Activated T-helper 2 cell treated with anti-CD3 and anti-CD28 coated beads, Interferon-gamma antibody, Interleukin-2, Interleukin-4, amounts not matched to agents 10 μg/mL and 5 μg/mL and 100 μg/mL, durations not matched to agents 14 hours and 24 hours and 36 hours (primary cell): ENCODE measurements at places on chromosomes 2 and 18. TPM values are rescaled to one million over a fixed set of nuclear protein-coding genes. Genes with fewer than 3 reads are reported as not detected.

GRCh38 chr2:191301971-191302370 lies 56.8 kb downstream of the MYO1B start:
- H3K27me3 ChIP-seq: peaks cover 2% of the 10 kb centered on the region
- H3K4me1 ChIP-seq: no peaks in the 10 kb centered on the region
- no peaks in the 10 kb centered on the region for H3K36me3 ChIP-seq
- DNase-seq: no peak

- H3K4me3 ChIP-seq: no peak overlapping the region
- H3K36me3 ChIP-seq: peaks cover 29% of the 10 kb centered on the region
- DNase-seq: no peak
- H3K27ac ChIP-seq: no peak overlapping the region
These were observed 17.5 kb downstream of the TGOLN2 start for GRCh38 chr2:85310330-85310729.

DNA sequence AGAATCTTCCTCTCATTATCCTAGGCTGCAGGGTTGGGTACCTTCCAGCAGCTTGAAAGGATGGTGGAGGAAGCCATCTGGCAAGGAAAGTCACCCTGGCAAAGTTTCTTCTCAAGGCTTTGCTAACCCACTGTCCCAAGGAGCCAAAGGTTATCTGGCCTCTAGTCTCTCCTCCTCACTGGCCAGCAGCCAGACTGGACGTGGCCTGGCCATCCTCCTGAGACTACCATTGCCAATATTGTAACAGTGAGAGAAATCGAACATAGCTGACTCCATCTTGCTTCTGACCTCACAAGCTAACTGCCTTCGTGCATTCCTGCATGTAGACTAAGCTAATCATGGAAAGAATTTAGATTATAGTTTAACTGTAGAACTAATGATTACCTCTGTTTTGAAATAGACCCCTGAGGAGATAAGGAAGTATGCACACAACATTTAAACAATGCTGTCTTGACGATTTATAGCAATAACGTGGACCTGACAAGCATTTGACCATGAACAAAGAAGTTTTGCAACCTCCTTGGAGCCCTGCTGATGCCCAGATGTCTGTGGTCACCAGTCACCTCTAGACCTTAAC lies 7.8 kb upstream of the ANXA4 start:
- no peak overlapping the region for H3K27ac ChIP-seq
- peaks cover 12% of the 10 kb centered on the region for H3K27me3 ChIP-seq
- H3K4me1 ChIP-seq: peaks cover 8% of the 10 kb centered on the region
- no peak overlapping the region for H3K4me3 ChIP-seq

- H3K27ac ChIP-seq: no peak overlapping the region
- DNase-seq: no peak
- H3K27me3 ChIP-seq: no peaks in the 10 kb centered on the region
- no peaks in the 10 kb centered on the region for H3K36me3 ChIP-seq
- no peak overlapping the region for H3K4me3 ChIP-seq
These were observed 25.8 kb upstream of the SLC14A2 start for GRCh38 chr18:45589356-45590035.

Gene GAREM2
- total RNA-seq: 3.9 and 5.9 TPM in 2 replicates

DNA sequence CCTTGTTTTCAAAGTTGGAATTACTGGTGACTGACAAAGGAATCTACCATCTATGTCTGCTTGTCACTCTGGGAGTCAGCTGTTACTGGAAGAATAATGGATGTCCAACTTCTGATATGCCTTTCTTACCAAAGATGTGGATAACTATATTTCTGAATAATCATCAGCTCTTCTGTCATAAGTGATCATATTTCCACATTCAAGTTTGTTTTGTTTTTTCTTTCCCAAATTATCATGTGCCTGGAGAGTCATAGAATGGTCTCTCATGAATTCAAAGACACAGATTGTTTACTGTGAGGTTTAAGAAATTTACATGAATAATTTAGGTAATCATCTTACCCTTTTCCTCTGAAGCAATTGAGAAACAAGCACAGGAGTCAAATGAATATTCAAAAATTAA lies 986.7 kb upstream of the CDH2 start:
- no peak overlapping the region for H3K27ac ChIP-seq
- H3K4me3 ChIP-seq: no peak overlapping the region
- H3K36me3 ChIP-seq: no peaks in the 10 kb centered on the region
- no peaks in the 10 kb centered on the region for H3K4me1 ChIP-seq
- H3K27me3 ChIP-seq: no peaks in the 10 kb centered on the region
- DNase-seq: no peak

DNA sequence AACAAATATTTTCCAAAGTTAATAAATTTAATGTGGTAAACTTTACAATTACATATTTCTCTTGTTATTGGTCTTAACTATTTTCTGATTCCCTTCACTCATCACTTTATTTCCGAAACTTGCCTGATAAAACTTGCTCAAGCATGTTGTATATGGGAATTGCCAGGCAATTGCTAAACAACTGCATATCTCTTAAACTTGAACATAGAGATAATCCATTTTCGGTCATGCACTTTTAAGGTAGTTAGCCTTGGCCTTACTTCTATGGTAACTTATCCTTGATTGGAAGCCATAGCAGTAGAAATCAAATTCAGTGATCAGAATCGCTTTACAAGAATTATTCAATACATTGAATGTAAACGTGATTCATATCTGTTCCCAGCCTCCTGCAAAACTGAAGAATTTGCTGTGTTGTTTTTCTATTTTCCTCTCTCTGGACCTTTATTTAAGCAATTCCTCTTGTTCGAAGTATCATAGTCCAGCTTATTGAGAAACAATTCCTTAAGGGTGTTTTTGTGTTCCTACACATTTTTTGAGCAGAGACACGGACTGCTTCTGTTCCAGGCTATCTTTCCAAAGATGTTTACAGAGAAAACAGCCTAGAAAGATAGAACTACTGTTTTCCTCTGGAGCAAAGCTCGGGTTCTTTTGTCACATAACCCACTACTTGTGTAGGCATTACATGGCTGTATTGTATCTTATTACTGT lies 674.3 kb downstream of the IRS1 start:
- DNase-seq: no peak
- H3K27me3 ChIP-seq: no peaks in the 10 kb centered on the region
- H3K36me3 ChIP-seq: no peaks in the 10 kb centered on the region
- H3K4me1 ChIP-seq: no peaks in the 10 kb centered on the region
- H3K27ac ChIP-seq: no peak overlapping the region

Gene RSAD2
- total RNA-seq: 2.0 and 2.2 TPM in 2 replicates

DNA sequence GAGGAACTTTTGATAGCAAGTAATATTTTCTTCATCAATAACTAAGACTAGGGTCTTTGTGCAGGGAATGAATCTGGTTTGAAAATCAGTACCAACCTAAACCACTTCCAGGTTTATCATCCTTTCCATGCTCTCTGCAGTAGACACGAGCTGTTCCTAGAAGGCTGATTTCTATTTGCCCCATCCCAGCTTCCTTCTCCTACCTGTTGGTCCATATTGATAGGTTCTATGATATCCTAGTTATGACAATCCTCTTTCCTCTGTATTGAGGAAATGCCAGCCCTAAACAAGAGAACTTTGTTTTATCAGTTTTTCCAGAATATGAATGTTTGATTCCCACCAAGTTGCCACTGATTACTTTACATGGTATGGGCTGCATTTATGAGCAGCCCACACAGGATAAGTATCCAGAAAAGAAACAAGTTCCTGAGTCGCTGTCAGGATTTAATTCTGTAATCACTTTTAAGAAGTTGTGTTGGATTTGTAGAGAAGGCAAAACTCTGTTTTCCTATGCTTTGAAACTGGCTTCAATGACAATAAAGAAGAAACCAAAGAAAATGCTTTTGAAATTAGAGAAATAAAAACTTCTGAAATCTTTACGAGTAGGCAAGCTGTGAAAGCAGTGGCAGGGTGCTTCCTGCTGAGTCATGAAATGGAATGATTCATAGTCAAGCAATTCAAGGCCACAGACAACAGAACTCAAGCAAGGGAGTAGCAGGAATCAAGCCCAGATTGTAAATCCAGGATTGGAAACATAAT lies 37.3 kb upstream of the TANK start:
- no peaks in the 10 kb centered on the region for H3K27me3 ChIP-seq
- H3K36me3 ChIP-seq: no peaks in the 10 kb centered on the region
- peaks cover 15% of the 10 kb centered on the region for H3K4me1 ChIP-seq
- H3K27ac ChIP-seq: peak overlapping the region; percentile 3
- DNase-seq: no peak

GRCh38 chr18:62586781-62587487 lies 64.1 kb downstream of the ZCCHC2 start:
- no peak for DNase-seq
- H3K36me3 ChIP-seq: peaks cover 32% of the 10 kb centered on the region
- no peak overlapping the region for H3K4me3 ChIP-seq
- H3K27ac ChIP-seq: no peak overlapping the region
- peaks cover 35% of the 10 kb centered on the region for H3K4me1 ChIP-seq
- H3K27me3 ChIP-seq: no peaks in the 10 kb centered on the region

Gene LIPG
- 0.53 and 0.59 TPM in 2 replicates for total RNA-seq

DNA sequence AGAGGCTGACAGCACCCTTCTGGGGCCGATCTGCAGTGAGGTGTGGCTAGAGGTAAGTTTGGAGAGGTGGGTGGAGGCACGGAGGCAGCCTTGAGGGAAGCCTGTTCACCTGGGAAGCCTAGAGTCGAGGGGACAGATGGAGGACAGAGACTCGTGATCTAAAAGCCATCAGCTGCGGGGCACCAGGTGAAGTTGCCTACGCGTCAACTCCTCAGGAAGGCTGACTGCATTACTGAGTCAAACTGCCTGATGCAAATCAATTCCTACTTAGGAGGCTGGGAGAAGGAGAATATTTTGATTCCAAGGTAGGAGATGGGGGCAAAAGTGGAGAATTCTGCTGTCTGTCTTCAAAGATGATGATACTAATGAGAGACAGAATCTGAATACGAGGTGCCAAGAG lies 104.4 kb upstream of the SMAD7 start:
- H3K4me1 ChIP-seq: peaks cover 40% of the 10 kb centered on the region
- H3K27ac ChIP-seq: peak overlapping the region; percentile 19
- H3K4me3 ChIP-seq: no peak overlapping the region
- peaks cover 16% of the 10 kb centered on the region for H3K36me3 ChIP-seq

DNA sequence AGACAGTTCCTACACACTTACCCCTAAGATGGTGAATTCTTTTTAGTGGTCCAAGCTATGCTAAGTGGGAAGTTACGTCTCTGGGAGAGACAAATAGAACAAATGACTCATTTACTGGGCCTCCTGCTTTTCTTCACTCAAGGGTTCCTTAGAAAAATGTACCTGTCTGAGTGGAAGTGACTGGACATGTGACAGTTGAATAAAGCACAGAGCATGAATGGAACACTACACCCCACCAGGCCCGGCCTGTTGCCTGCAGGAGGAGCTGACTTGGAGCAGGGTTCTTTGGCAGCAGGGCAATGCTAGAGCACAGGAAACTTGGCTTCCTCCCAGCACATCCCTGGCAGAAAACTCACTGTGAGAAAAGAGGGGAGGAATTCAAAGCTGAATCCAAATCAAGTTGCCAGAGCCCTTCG lies 451.0 kb upstream of the SETBP1 start:
- H3K4me1 ChIP-seq: no peaks in the 10 kb centered on the region
- no peaks in the 10 kb centered on the region for H3K27me3 ChIP-seq
- DNase-seq: no peak
- H3K27ac ChIP-seq: no peak overlapping the region
- no peaks in the 10 kb centered on the region for H3K36me3 ChIP-seq

DNA sequence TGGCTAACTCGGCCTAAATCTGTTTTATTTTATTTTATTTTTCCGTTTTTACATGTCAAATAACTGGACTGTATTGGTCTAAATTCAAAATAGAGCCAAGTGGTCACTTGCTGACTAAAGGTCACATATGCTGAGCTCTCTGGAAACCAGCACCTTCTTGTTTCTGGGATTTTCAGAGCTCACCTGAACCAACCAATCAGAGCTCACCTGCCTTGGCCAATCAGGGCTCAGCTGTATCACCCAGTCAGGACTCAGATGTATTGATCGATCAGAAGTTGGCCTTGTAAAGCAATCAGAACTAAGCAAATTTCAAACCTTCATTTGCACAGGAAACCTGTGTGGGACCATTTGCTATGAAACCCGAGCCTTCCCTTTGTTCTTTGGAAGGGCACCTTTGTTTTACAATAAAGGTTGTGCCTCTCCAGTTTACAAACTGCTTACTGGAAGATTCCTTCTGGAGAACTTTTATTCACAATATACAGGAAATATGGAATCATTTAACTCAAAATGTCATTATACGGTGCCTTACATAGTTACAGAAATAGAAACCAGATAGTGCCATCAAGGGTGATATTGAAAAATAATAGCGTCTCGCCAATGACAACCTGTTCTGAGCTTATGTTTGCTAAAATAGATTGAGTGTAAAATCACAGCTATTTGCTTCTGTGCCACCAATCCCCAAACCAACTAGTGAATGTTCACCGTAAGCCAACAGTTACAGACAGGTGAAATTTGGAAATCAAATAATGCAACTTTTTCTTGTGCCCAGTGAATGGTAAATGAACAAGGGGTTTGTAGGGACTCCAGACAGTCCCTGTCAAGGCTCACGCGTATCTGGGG lies 17.3 kb upstream of the PSD4 start:
- peaks cover 12% of the 10 kb centered on the region for H3K27me3 ChIP-seq
- H3K27ac ChIP-seq: peak overlapping the region; percentile 38
- H3K36me3 ChIP-seq: peaks cover 3% of the 10 kb centered on the region
- peaks cover 19% of the 10 kb centered on the region for H3K4me1 ChIP-seq

Gene FAHD2B
- 27.1 and 29.0 TPM in 2 replicates for total RNA-seq

- no peak overlapping the region for H3K27ac ChIP-seq
- no peak overlapping the region for H3K4me3 ChIP-seq
- H3K27me3 ChIP-seq: peaks cover 4% of the 10 kb centered on the region
- no peaks in the 10 kb centered on the region for H3K36me3 ChIP-seq
These were observed 666.8 kb downstream of the ARHGAP15 start for GRCh38 chr2:143796051-143796450.

Gene MFSD2B
- 0.14 TPM in 1 of 2 replicates, not detected in the other for total RNA-seq

Gene APCDD1
- not detected in 2 replicates for total RNA-seq

DNA sequence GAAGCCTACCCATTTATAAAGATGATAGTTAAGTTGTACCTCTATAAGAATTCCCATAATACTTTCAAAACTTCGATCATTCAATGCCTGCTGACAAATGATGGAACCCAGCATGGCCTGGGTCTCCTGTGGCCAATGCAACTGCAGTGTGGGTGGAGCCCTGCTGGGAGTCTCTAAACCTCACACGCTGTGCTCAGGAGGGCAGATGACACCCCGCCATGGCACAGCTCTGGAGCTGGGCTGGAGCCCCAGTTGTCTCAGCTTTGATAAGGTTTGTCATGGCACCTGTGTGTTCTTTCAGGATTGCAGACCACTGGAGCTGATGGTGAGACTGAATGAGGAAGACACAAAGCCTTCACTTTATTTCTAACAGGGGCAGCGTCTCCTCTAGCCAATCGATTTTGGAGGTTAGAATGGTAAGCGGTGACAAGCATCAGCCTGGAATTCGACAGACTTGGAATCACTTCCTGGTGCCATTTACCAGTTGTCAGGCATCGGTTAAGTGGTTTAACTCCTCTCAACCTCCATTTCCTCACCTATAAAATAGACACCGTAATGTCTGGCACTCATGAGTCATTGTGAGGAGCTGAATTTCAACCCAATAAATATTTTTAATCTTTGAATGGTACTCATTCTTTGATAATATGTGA lies 383.6 kb upstream of the SALL3 start:
- H3K27ac ChIP-seq: no peak overlapping the region
- no peak for DNase-seq
- H3K4me1 ChIP-seq: no peaks in the 10 kb centered on the region
- no peak overlapping the region for H3K4me3 ChIP-seq

GRCh38 chr2:162747021-162747420 lies 91.5 kb downstream of the KCNH7 start:
- no peak overlapping the region for H3K4me3 ChIP-seq
- no peaks in the 10 kb centered on the region for H3K27me3 ChIP-seq
- no peaks in the 10 kb centered on the region for H3K36me3 ChIP-seq
- H3K27ac ChIP-seq: no peak overlapping the region

GRCh38 chr2:63699549-63699839 lies 110.7 kb downstream of the MDH1 start:
- no peaks in the 10 kb centered on the region for H3K4me1 ChIP-seq
- no peak overlapping the region for H3K4me3 ChIP-seq
- peaks cover 4% of the 10 kb centered on the region for H3K27me3 ChIP-seq
- no peak overlapping the region for H3K27ac ChIP-seq
- no peaks in the 10 kb centered on the region for H3K36me3 ChIP-seq
